GM13977 (cell line): ENCODE measurements at places on chromosomes 5 and 9.

DNA sequence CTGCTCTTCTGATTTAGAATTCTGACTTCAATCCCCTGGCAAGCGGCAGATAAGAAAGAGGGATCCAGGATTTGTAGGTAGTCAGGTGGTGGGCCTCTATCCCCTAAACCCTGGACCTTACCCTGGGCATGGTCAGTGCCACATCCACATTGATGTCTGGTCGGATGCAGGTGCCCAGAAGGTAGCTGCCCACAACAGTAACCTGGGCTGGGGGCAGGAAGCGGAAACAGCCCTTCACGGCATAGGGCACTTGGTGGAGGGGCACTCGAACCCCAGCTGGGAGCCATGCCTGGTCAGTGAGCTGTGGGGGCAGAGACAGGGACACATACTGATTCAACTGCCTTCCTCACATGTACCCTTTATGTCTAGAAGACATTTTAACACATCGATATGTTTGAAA is 3.8 kb downstream of the NOL6 start:
- no peak for DNase-seq

- DNase-seq, result no peak
Measured at GRCh38 chr5:5678909-5679308, 256.4 kb downstream of the ICE1 start.

GRCh38 chr5:91175708-91176107 is 207.4 kb downstream of the ARRDC3 start:
- DNase-seq, result no peak

- DNase-seq, result no peak
Measured at GRCh38 chr5:14728459-14728938, 64.0 kb downstream of the OTULIN start.

DNA sequence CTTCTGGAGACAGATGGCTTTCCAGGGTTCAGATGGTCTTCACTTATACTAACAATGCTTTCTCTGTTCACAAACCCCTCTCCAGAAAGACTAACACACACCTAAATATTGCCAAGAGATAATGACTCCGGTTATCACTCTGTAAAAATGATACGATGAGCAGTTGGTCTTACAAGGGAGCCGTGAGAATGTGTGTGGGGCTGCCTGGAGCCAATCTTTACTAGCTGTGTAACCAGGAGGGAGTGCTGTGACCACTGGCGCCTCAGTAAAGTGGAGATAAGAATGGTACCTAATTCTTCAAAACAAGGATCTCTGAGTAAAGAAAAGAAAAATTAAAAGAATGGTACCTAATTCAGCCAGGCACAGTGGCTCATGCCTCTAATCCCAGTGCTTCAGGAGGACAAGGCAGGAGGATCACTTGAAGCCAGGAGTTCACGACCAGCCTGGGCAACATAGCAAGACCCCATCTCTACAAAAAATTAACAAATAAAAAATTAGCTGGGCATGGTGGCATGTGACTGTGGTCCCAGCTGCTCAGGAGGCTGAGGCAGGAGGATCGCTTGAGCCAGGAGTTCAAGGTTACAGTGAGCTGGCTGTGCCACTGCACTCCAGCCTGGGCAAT is 39.9 kb upstream of the IL17B start:
- DNase-seq, result no peak

- DNase-seq, result no peak
Measured at GRCh38 chr9:77291714-77292113, 114.4 kb downstream of the VPS13A start.

DNA sequence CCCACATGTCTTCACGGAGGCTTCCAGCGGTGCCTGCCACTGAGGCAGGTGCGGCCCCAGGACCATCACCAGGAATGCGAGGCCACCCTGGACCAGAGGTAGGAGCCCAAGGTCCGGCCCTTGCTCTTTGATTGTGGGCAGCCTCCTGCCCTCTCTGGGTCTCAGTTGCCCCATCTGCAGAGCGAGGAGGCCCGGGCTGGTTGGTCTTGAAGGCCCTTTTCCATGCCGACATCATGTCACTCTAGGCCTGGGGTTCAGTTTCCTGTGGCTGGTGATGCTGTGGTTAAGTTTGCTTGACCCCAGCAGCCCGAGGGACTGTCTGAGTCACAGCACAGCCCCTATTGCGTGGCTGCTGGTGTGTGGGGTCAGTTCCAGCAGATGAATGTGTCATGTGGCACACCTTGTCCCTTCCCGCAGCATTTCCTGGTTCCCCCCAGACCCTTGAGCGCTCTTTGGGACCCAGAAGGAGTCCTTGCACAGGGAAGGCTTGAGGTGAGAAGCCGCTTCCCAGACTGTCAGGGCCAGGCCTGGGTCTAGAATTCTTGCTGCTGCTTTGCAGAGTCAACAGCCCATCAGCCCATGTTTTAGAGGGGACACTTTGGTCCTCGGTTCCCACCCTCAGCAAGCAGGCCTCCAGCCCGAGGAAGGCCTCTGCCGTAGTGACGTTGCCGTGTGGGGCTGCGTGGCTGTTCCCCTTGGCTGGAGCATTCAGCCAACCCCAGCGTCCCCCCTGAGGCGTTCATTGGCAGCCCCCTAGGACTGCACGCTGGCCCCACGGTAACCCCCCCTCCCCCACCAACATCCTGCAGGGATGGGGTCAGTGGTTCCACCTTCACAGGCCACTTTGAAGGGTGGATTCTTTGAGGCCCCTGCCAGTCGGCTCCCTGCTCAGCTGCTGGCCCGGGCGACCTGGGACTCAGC is 31.0 kb upstream of the HMCN2 start:
- no peak for DNase-seq

DNA sequence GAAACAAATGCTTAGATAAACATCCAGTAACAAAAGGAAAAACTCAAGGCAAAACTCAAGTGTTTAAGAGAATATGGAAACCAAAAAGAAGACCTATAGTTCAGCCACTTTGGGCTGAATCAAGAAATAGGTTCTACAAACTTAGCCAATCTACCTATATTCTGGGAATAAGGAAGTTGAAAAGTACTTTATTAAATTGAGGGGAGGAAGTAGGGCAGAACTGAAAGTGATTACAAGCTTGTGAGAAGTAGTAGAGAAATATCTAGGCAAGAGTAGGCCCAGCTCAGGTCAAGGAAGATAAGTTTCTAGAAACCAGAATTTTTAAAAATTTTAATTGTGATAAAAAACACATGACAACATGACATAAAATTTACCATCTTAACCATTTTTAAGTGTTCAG is 384.8 kb upstream of the PCSK5 start:
- DNase-seq, result no peak
